Breast epithelium (tissue), 4 donors: ENCODE measurements at places on chromosomes 7 and 10. TPM values are rescaled to one million over a fixed set of nuclear protein-coding genes. Genes with fewer than 3 reads are reported as not detected.

GRCh38 chr10:100567249-100567648 is 31.5 kb downstream of the HIF1AN start:
- H3K36me3 ChIP-seq = no peaks in the 10 kb centered on the region
- H3K4me3 ChIP-seq = no peak overlapping the region
- H3K27ac ChIP-seq = no peak overlapping the region
- peaks cover 2% of the 10 kb centered on the region for H3K27me3 ChIP-seq
- no peak for DNase-seq

- no peak overlapping the region for H3K27ac ChIP-seq
- H3K36me3 ChIP-seq = no peaks in the 10 kb centered on the region
- H3K27me3 ChIP-seq = no peaks in the 10 kb centered on the region
- no peak for DNase-seq
These were observed 101.6 kb downstream of the RAMP3 start for GRCh38 chr7:45259227-45259596.

- H3K36me3 ChIP-seq = no peaks in the 10 kb centered on the region
- peak overlapping the region; percentile 2 for H3K27ac ChIP-seq
- no peaks in the 10 kb centered on the region for H3K4me1 ChIP-seq
- no peak overlapping the region for H3K4me3 ChIP-seq
- H3K27me3 ChIP-seq = no peaks in the 10 kb centered on the region
- DNase-seq = no peak
These were observed 2.4 kb downstream of the PURB start for GRCh38 chr7:44882899-44883298.

- H3K36me3 ChIP-seq = no peaks in the 10 kb centered on the region
- no peak overlapping the region for H3K4me3 ChIP-seq
- H3K4me1 ChIP-seq = no peaks in the 10 kb centered on the region
These were observed 93.5 kb upstream of the LRRC4 start for GRCh38 chr7:128124786-128125185.

DNA sequence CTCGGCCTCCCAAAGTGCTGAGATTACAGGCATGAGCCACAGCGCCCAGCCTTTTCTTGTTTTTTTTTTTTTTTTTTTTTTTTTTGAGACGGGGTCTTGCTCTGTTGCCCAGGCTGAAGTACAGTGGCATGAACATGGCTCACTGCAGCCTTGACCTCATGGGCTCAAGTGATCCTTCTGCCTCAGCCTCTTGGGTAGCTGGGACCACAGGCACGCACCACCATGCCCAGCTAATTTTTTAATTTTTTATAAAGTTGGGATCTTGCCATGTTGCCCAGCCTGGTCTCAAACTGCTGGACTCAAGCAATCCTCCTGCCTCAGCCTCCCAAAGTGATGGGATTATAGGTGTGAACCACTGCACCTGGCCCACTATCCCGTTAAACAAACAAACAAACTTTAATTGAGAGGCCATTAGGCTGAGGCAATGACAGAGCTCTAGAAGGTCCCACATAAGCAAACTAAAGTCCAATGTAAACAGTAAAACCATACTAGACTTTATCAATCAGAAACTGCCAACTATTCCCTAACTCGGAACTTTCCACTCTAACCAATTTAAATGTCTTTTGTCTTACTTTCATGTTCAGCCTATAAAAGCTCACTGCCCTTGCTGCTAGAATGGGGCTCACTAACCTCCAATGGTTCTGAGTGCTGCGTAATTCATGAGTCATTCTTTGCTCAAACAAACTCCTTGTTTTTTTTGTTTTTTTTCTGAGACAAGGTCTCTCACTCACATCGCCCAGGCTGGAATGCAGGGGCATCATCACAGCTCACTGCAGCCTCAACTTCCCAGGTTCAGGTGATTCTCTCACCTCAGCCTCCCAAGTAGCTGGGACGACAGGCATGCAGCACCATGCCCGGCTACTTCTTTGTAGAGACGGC is 1.9 kb downstream of the DHX32 start:
- no peak overlapping the region for H3K4me3 ChIP-seq
- H3K27ac ChIP-seq = no peak overlapping the region
- H3K36me3 ChIP-seq = no peaks in the 10 kb centered on the region
- no peaks in the 10 kb centered on the region for H3K27me3 ChIP-seq

The GALNT17 gene
- total RNA-seq = 1.2 TPM

DNA sequence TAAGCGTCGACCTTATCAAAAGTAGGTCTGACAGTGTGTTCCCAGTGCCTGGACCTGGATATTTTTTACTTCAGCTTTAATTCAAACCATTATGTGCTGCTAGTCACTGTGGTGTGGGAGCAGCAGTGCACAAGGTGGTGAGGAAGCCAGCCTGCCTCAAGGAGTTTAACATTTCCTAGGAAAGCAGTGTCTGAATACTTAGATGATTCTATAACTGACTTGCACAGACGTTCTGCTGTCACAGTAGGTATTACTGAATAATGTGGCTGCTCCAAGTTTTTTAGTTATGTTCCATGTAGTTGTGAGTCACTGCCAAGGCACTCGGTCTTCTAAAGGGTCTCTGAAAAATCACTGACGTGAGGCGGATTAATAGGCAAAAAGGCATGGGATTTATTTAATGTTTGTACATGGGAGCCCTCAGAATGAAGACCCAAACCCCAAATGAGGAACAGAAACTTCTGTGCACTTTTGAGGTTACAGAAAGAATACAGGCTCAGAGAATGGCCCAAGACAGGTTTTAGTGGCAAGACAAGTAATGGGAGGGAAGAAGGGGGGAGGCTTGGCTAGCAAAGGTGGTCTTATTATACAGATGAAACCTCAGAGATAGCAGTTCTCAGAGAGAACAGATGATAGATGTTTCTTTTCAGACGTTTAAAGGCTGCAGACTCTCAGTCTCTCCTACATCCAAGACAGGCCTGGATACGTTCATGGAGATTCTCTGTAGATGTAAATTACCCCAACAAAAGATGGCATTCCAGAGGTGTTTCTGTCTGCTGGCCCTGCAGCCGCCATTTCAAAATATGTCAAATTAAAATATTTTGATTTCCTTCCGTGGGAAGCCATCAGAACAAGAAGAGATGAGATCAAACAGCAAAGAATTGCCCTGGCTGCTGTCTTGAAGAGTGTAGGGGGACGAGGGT is 209.3 kb downstream of the SDK1 start:
- no peaks in the 10 kb centered on the region for H3K36me3 ChIP-seq
- no peaks in the 10 kb centered on the region for H3K4me1 ChIP-seq
- no peak overlapping the region for H3K27ac ChIP-seq
- no peak for DNase-seq
- no peak overlapping the region for H3K4me3 ChIP-seq
- no peaks in the 10 kb centered on the region for H3K27me3 ChIP-seq

DNA sequence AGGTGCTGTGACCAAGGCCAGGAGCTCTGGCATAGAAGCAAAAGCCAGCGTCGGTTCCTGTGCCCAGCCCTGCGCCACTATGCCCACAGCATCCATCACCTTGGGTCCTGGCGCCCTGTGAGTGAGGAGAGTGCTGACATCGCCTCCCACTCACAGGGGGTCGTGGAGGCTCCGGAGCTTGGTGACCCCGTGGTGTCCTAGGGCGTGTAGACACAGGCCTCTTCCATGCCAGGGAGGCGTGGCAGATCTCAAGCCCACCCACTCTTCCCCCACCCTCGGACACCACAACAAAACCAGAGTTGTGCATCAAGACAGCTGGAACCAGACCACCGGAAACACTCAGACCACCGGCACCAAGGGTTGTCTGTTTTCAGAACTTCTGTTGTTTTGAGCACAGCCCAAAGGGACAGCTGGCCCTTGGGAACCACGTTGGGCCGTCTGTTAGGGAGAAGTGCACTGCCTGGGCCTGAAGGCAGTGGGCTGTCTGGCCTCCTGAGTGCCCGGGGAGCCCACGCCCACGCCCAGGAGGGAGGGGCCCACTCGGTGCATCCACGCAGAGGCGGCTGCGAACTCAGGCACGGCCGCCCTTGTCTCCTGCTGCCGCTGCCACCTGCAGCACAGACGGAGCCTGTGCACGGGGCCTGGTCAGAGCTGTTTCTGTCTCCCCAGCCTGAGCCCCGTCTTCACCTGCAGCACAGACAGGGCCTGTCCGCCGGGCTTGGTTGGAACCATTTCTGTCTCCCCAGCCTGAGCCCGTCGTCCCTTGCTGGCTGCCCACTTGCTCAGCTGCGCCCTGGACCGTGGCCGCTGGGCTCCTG is 106.3 kb downstream of the INPP5A start:
- DNase-seq = peak; percentile 39
- H3K4me3 ChIP-seq = no peak overlapping the region
- H3K36me3 ChIP-seq = no peaks in the 10 kb centered on the region
- no peak overlapping the region for H3K27ac ChIP-seq
- no peaks in the 10 kb centered on the region for H3K4me1 ChIP-seq
- no peaks in the 10 kb centered on the region for H3K27me3 ChIP-seq

GRCh38 chr10:110574420-110574819 is 6.9 kb downstream of the SMC3 start:
- no peak for DNase-seq
- no peaks in the 10 kb centered on the region for H3K4me1 ChIP-seq
- H3K36me3 ChIP-seq = no peaks in the 10 kb centered on the region
- no peak overlapping the region for H3K4me3 ChIP-seq

GRCh38 chr10:117536866-117537435 is 5.6 kb upstream of the EMX2 start:
- no peak for DNase-seq
- H3K36me3 ChIP-seq = no peaks in the 10 kb centered on the region
- H3K4me1 ChIP-seq = peaks cover 4% of the 10 kb centered on the region
- no peak overlapping the region for H3K27ac ChIP-seq

DNA sequence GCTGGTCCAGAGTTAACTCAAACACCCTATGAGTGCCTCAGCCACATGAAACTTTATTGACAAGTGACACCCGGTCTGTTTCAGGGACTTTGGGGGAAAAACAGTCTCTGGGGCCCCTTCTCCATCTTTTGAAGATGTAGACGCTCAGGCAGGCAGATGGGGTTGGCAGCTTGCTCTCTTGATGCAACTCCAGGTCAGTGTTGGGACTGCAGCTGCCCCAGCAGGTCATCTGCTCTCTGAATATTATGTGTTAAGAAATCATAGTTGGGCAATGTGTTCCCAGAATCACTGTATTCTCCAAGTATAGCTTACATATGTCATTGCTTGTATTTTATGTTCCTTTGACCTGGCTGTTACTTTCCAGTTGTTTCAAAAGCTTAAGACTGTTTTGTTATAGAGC is 544.9 kb upstream of the MGMT start:
- H3K36me3 ChIP-seq = no peaks in the 10 kb centered on the region
- no peaks in the 10 kb centered on the region for H3K27me3 ChIP-seq
- DNase-seq = no peak
- no peak overlapping the region for H3K4me3 ChIP-seq
- H3K4me1 ChIP-seq = peaks cover 7% of the 10 kb centered on the region

- no peak overlapping the region for H3K4me3 ChIP-seq
- H3K27ac ChIP-seq = no peak overlapping the region
- no peak for DNase-seq
- H3K4me1 ChIP-seq = no peaks in the 10 kb centered on the region
These were observed 237.8 kb upstream of the GALNT17 start for GRCh38 chr7:70893971-70894715.

The OPN4 gene
- total RNA-seq = not detected

DNA sequence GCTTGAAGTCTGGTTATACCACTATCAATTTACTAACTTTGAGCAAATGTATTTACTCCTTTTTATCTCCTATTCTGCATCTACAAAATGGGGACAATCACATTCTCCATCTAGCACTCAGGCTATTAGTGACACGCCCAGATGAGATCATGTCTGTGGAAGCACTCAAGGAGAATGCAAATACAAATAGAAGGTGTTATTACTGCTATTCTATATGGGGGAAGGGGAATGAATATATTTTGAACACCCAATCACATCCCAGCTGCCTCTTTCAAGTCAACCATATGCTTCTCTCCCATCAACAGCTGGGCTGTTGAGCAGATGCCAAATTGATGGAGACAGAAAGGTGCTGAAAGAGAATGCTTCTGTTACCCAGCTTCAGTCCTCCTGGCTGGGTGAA is 23.5 kb downstream of the SGMS1 start:
- no peak for DNase-seq
- no peaks in the 10 kb centered on the region for H3K4me1 ChIP-seq
- no peak overlapping the region for H3K4me3 ChIP-seq
- H3K27ac ChIP-seq = no peak overlapping the region

GRCh38 chr10:70585578-70586169 is 16.9 kb downstream of the PRF1 start:
- H3K4me3 ChIP-seq = no peak overlapping the region
- no peak overlapping the region for H3K27ac ChIP-seq
- H3K27me3 ChIP-seq = no peaks in the 10 kb centered on the region
- H3K36me3 ChIP-seq = no peaks in the 10 kb centered on the region
- H3K4me1 ChIP-seq = no peaks in the 10 kb centered on the region

GRCh38 chr10:87503401-87503800 is 1.3 kb upstream of the MINPP1 start:
- no peak for DNase-seq
- peaks cover 16% of the 10 kb centered on the region for H3K4me1 ChIP-seq
- H3K36me3 ChIP-seq = no peaks in the 10 kb centered on the region
- no peaks in the 10 kb centered on the region for H3K27me3 ChIP-seq
- no peak overlapping the region for H3K4me3 ChIP-seq
